ENCODE measurements at places on chromosomes 1 and 21.

GRCh38 chr1:42138586-42138985 is 14.6 kb upstream of the GUCA2B start:
- no peak for DNase-seq

DNA sequence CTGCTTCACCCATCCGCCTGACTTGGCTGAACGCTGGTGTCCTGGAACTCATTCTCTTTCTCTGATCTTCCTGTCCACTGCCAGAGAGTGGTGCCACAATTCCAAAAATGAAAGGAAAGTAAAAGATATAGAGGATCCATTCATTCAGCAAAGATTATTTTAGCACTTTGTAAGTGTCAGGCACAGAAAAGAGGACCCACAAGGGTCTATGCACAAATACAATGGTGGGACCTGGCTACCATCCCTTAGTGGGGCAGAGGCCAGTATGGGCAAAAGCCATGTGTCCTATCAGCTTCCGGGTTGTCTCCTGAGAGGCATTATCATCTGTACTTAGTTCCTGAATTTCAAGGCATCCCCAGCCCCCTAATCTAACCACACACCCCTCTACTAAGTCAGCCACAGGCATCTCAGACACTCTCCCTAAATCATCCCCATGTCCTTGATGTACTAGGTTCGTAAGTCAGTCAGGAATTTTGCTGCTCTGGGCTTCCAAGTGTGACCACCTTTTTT is 19.0 kb downstream of the SSR2 start:
- DNase-seq, result no peak

DNA sequence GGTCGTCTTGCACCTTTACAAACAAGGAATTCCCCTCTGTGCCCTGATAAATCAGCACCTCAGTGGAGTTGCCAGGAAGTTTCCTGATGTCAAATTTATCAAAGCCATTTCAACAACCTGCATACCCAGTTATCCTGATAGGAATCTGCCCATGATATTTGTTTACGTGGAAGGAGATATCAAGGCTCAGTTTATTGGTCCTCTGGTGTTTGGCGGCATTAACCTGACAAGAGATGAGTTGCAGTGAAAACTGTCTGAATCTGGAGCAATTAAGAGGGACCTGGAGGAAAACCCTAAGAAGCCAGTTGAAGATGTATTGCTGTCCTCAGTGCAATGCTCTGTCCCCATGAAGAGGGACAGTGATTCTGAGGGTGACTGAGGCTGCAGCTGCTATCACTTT is 38.3 kb downstream of the ZFYVE9 start:
- DNase-seq, result no peak

GRCh38 chr1:42784946-42785693 is at the start of gene TMEM269:
TSS of gene TMEM269 (plus strand) at chr1:42784991. CDS start at chr1:42789894, 4,903 bp downstream.
- DNase-seq, result no peak

DNA sequence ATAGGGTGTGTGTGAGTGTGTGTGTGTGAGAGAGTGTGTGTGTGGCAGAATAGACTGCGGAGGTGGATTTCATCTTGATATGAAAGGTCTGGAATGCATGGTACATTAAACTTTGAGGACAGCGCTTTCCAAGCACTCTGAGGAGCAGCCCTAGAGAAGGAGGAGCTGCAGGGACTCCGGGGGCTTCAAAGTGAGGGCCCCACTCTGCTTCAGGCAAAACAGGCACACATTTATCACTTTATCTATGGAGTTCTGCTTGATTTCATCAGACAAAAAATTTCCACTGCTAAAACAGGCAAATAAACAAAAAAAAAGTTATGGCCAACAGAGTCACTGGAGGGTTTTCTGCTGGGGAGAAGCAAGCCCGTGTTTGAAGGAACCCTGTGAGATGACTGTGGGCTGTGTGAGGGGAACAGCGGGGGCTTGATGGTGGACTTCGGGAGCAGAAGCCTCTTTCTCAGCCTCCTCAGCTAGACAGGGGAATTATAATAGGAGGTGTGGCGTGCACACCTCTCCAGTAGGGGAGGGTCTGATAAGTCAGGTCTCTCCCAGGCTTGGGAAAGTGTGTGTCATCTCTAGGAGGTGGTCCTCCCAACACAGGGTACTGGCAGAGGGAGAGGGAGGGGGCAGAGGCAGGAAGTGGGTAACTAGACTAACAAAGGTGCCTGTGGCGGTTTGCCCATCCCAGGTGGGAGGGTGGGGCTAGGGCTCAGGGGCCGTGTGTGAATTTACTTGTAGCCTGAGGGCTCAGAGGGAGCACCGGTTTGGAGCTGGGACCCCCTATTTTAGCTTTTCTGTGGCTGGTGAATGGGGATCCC is 18.3 kb upstream of the HDAC1 start:
- no peak for DNase-seq

- no peak for DNase-seq
Observed at GRCh38 chr1:104905322-104905721, 1155.6 kb downstream of the AMY1C start.

- no peak for DNase-seq
Observed at GRCh38 chr1:178024504-178024903, 54.6 kb upstream of the SEC16B start.

DNA sequence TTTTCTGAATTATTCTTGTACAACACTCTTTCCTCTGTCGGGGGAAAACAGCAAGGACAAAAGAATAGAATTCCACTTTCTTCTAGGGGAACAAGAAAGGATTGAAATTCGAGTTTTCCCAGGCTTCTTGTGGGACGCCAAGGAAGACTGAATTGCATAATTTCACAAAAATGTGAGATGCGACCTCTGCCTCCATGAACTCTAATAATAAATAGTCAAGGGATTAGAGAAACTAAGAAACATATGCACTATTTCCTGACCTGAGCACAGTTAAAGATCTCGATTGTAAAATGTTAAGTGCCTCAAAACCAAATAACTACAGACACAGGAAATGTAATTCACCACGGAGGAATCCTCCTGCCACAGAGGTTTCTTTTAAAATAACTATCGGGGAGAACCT is 117.3 kb upstream of the MARK1 start:
- no peak for DNase-seq

- DNase-seq, result no peak
Observed at GRCh38 chr1:95096218-95096841, 20.8 kb upstream of the TLCD4 start.

DNA sequence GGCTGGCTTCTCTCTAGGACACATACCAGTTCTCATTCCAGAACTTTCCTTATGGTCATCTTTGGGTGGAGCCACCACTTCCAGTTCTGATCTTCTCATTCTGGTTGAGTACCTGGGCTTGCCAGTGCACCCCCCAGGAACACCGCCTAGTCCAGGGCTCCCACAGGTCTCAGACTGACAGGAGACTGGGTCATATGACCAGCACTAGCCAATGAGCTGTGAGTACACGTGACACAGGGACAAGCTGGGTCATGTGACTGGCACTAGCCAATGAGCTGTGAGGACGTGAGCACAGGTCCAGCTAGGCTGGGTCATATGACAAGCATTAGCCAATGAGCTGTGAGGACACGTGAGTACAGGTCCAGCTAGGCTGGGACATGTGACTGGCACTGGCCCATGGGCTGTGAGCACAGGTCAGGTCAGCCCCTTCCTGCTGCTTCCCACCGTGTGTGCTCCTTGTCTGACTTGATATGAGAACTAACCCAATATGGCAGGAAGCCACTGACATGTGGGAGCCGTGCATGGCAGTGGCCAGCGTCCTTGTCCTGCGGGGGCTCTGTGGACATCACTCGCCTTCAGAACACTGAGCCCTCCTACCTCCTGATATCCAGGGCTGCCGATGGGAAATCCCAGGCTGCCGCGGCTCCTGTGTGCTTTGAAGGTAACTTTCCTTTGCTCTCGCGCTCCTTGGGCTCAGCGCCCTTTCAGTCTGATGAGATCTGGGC is 22.7 kb downstream of the KRTAP10-1 start:
- DNase-seq, result no peak

GRCh38 chr1:1073743-1074587 is at the start of gene RNF223:
TSS of gene RNF223 (minus strand) at chr1:1074306. CDS start at chr1:1072566, 1,740 bp downstream.
- DNase-seq, result no peak

DNA sequence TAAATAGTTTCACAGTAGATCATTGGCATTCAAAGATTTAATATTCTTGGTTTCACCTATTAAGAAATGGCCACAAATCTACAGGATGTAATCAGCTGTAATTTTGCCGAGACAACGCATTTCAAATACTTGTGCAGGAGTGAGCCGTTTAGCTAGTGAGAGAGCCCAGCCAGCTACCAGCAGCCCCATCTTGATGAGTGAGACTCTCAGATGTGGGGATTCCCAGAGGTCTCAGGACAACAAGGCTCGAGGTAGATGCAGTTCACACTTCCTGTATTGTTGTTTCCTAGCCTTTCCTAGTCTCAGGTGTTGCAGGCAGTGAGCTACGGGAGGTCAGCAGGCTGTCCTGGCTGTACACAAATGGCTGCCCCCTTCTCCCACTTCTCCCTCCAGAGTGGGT is 108.6 kb downstream of the PBX1 start:
- DNase-seq, result no peak

DNA sequence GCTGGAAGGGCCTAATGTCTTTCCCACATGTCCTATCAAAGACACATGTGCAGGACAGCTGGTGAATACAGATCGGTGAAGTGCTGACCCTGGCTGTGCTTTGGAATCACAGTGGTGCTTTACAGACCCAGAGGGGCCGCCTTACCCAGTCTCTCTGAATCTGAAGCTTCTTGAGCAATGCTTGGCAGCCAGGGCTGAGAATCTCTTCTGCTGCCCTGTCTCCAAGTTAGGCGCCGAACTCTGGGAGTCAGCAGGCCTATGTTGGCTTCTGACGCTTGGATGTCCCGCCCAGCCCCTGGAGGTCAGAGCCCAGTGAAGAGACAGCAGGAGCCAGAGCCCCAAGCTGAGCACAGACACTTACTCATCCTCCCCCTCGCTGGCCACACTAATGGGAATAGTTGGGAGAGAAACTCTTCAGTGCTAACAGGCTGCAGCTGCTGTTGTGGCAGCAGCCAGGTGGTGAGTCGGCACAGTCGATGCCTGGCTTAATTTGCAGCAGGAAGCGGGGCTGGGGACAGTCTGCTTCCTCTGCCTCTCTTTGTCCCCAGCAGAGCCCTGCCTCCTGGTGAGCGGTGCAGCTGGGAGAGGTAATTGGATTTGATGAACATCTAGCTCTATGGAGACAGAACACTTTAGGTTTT is 68.1 kb downstream of the URB2 start:
- DNase-seq, result peak; percentile 69

GRCh38 chr21:35920436-35920835 is 139.9 kb downstream of the SETD4 start:
- no peak for DNase-seq

DNA sequence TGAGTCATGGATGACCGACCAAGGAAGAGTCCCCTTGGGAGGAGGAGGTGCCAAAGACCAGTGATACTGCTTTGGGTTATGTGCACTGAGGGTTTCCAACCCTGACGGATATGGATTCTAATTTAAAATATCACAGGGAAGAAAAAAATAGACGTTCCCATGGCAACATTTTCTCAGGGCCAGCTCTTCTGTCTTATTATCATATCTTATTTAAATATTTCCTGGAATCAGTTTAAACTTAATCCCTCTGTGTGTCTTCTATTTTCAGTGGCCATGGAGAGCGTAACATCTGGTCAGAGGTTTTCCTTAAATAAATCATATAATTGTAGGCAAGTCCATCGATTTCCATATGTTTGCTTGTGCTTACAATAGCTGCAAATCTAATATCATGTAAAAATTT is 205.4 kb upstream of the FMN2 start:
- no peak for DNase-seq

GRCh38 chr1:83901547-83902155 is 97.3 kb downstream of the TTLL7 start:
- DNase-seq, result no peak

DNA sequence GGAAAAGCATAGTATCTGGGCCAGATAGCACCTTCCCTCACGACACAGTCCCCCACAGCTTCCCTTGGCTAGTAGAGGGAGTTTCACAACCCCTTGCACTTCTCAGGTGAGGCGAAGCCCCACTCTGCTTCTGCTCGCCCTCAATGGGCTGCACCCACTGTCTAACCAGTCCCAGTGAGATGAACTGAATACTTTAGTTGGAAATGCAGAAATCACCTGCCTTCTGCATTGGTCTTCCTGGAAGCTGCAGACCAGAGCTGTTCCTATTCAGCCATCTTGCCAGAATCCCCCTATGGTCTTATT is 243.2 kb upstream of the FAM78B start:
- DNase-seq, result no peak

- no peak for DNase-seq
Observed at GRCh38 chr1:40860706-40861223, 1.4 kb downstream of the CITED4 start.

DNA sequence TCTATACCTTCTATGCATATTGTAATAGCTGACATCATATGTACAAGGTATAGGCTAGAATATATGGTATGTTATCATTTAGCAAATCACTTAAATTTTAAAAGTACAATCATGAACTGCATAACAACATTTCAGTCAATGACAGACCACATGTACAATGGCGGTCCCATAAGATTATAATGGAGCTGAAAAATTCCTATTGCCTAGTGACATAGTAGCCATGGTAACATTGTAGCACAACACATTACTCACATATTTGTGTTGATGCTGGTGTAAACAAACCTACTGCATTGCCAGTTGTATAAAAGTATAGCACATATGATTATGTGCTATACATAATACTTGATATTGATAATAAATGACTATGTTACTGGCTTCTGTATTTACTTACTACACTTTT is 8.9 kb downstream of the RAB3B start:
- DNase-seq, result no peak

GRCh38 chr1:970242-970972 is 4.1 kb downstream of the PLEKHN1 start:
- DNase-seq, result no peak

DNA sequence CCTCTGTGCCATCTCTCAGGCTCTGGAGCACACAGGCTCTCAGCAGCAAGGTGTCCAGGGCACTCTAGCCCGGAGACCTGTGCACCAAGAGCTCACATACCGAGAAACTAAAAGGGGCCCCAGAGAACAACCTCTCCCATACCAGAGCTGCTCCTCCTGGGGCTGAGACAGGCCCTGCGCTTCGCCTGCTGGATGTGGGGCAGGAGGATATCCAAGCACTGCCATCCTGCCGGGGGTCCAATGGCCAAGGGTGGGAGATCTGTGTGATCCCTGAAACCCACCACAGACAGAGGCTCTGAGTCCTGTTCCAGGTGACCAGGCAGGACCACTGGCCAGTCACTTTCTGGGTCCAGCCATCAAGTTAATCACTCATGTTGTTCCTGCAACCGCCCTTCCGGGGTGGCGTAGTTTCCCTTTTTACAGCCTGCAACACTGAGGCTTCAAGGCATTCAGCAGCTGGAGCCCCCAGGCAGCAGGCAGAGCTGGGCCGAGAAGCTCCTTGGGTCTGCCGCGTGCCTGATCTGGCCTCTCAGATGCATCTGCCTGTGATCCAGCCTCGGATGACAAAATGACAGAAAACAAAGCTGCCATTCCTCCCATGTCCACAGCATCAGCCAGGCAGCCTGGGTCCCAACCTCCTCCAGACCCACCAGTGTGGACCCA is 36.7 kb upstream of the ACTRT2 start:
- no peak for DNase-seq

DNA sequence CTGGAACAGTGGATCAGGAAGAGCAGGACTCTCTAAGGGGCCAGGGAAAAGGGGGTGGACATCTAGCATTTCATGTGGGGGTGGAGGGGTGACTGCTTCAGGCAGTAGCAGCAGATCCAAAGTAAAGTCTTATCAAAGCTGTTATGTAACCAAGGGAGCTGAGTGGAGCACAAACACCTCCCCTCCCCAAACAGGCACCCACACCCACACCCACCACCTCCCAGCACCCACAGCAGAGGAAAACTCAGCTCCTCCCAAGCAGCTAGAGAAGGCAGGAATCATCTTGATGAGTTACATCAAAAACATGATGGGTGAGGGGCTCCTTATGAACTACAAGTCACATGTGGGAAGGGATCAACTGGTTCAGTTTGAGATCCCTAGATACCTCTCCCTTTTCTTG is 6.0 kb downstream of the DLGAP3 start:
- no peak for DNase-seq

GRCh38 chr1:1360506-1361169 is 2.3 kb upstream of the MXRA8 start:
- no peak for DNase-seq

All from renal pelvis (tissue), 12 donors.